Stimulated activated CD8-positive, alpha-beta memory T cell treated with anti-CD3 and anti-CD28 coated beads, Interleukin-2, amount 100 ng/mL, for 48 hours (primary cell): ENCODE measurements at places on chromosomes 12 and 14.

DNA sequence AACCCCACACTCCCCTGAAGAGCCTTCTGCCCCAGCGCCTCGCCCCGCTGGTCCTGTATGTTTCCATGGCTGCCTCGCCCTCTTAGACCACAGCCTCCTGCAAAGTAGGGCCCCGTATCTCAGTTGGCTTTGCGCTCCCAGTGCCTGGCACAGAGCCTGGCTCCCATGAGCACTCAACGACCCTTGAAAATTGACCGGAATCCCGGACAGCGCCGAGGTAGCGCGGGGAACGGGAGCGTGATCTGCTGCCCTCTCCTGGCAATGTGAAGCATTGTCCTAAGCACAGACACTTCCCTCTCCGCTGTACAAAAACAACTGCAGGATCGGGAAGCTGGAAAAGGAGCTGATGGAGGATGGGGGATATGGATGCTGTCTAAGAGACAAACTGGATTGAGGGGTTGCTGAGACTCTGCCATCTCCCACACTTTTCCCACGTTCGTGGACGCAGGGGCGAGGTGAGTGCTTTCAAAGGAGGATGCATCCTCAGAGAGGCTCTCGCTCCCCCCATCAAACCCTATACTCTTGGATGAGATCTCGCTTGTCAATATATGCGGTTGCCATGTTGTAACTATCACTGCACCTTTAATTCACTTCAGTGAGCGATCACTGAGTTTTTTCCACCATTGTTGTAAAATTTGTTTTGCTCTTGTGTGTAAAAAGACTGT lies 10.7 kb upstream of the FKBP4 start:
- DNase-seq: peak; percentile 29

DNA sequence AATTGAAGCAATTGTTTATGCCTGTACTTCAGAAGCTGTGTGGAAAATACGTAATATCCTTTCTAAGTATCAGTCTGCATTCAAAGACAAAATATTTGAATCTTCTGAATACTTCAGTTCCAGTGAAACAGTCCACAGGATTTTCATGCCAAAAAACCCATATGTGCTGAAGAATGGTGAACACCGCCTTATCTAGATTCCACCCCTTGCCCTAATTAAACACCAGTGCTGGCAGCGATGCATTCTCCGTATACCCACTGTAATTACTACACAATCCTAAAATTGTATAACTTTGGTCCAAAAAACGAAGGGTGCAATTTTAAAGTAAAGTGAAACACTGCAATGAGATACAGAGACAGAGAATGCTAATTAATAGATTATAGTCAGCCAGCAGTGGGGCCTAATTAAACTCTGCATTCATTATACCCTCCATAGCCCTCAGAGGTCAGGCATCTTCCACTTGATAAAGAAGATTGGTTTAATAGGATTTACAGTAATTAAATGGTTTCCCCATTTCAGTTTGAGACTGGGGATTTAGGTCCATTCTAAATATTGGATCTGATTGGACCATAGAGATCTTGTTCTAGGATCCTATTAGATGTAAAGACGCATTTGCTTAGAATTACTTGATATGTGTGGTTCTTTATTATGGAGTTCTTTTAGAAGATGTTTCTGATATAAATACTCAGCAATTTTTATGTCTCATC lies 43.9 kb downstream of the ERC1 start:
- no peak for DNase-seq

- DNase-seq: no peak
Measured at GRCh38 chr14:104395941-104396681, 183.5 kb upstream of the C14orf180 start.

DNA sequence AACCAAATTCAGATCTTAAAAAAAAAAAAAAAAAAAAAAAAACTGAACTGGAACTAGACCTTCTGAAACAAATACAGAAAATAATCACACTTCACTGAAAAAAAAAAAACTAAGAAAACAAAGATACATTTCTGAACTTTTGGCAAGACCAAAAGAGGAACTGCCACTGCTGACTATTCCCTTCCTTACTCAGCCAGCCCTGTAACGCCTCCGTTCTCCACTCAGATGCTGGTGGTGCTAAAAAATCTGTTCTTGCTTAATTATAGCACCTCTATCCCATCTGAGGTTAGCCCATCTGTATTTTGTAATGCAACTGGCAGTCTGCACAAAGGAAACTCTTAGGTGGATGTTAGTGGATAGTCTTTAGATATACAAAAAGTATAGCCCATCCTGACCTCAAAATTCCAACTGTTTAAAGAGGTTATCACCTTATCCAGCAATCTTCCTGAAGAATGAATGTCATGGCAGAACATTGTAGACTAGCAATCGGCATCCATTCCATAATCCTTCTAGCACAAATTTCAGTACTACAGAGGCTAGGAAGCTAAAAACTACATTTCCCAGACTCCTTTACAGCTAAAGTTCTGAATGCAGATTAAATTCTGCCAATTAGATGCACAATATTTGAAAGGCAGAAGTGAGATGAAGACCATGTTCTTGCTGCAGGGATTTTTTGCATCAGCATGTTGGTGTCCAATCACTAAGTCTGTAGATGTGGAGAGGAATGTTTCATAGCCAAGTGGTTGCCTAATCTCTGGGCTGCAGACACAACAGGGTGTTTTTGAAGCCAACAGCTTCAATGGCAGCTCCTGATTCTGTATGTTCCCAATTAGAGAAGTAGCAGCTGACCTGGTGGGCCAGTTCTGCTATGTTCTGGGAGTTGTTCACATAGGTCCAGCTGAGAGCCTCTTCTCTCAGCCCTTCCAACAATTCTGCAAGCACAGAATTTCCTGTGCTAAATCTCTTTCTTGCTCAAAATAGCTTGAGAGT lies 5.7 kb downstream of the MAP3K9 start:
- DNase-seq: no peak

- DNase-seq: no peak
Measured at GRCh38 chr14:51889851-51890250, 29.4 kb downstream of the GNG2 start.

GRCh38 chr12:74393272-74393671 lies 144.4 kb upstream of the ATXN7L3B start:
- DNase-seq: no peak

DNA sequence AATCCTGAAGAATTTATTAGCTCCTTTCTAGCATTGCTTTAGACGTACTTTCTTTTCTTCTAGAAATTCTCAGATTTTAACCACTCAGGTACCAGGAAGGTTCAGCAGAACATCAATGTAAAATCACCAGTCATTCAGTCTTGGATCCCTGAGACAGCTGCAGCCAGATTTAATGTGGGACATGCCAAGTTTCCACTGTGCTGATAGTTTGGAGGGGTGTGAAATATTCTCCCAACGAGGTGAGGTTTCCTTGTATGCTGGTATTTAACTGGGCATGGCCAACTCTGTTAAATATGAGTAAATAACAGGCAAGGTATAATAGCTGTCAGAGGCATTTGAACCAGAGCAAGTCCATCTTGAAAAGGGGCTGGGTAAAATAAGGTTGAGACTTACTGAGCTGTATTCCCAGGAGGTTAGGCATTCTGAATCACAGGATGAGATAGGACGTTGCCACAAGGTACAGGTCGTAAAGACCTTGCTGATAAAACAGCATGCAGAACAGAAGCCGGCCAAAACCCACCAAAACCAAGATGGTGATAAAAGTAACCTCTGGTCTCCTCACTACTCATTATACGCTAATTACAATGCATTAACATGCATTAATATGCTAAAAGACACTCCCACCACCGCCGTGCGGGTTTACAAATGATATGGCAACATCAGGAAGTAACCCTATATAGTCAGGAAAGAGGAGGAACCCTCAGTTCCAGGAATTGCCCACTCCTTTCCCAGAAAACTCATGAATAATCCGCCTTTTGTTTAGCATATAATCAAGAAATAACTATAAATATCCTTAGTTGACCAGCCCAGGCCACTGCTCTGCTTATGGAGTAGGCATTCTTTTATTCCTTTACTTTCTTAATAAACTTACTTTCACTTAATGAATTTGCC lies 75.2 kb upstream of the RASSF8 start:
- no peak for DNase-seq

GRCh38 chr14:103393070-103393469 lies 7.9 kb downstream of the MARK3 start:
- no peak for DNase-seq
